ENCODE measurements at places on chromosomes 4 and X.

- DNase-seq: no peak
Measured at GRCh38 chr4:126038502-126039144, 723.9 kb downstream of the FAT4 start.

DNA sequence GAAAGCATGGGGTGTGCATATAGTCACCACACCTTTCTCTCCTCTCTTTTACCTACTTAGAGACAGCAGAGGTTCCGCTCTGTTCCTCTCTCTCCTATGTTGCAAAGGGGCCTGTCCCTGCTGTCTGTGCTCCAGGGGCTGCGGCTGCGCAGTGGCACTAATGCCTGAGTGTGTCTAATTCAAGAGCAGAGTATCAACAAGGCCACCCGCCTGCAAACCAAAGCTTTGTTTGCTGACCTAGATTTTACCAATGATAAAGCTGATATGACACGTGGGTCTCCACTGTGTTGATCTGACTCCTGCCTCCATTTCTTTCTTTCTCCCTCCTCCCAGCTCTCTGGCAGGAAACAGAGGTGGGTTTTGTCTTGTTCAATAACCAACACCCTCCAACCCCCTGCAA, 74.9 kb downstream of the NSG1 start:
- no peak for DNase-seq

DNA sequence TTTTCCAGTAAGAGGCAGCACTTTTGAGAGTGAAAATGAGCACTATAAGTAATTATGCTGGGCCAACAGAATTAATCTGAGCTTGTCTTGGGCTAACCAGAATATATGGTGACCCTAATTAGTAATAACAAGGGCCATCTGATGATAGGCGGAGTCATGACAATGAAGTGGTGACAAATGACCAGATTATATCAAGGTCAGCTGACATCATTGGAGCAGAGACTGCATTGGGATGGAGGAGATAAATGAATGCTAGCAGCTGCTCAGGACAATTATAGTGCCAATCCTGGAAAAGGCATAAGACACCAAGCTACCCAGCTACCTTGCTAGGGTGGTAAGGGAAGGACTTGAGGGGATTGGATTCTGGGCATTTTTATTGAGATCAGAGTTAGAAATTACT, 1548.7 kb downstream of the RPA4 start:
- no peak for DNase-seq

DNA sequence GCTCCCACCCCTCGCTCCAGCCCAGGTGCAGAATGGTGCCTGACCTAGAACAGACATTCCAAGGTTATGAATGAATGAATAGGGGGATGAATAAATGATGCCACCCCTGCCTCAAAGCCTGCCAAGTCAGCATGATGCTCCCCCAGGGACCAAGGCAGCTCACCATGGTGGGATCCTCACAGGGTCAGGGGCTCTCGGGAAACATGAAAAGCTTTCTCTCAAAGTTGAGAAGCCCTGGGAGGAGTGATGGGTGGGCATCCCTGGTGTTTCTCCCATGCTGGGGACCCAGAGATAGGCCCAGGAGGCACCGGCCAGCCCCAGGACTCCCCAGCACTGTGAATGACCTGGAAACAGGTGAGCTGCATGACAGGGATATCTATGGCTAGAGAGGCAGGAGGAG, 58.9 kb downstream of the HTRA3 start:
- DNase-seq: no peak

DNA sequence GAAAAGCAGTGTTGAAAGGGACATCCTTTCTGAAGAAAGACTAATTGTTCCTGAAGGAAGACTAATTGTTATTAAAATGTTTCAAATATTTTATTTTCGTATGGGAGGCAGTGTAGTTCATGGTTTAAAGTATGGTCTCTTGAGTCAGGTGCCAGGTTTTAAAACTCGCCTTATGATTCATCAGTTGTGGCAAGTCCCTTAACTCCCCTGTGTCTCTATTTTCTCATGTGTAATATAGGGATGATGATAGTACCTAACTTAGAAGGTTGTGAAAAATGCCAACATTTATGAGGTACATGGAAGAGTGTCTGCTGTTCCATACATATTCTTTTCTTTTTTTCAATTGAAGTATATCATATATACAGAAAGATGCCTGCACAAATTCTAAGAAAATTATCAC, 414.2 kb upstream of the DIPK2B start:
- DNase-seq: no peak

Data from stimulated activated CD4-positive, alpha-beta T cell treated with anti-CD3 and anti-CD28 coated beads, TNF-alpha, amount 100 ng/mL, for 4 hours (primary cell).